MCF 10A (cell line): ENCODE measurements at places on chromosomes 12 and 14. TPM values are rescaled to one million over a fixed set of nuclear protein-coding genes. Genes with fewer than 3 reads are reported as not detected.

RASSF3 gene
- total RNA-seq: 30.5 and 30.6 TPM in 2 replicates

NUAK1 gene
- total RNA-seq: 2.6 and 3.4 TPM in 2 replicates

SERPINA9 gene
- not detected in 2 replicates for total RNA-seq

PRKD1 gene
- 7.9 and 8.8 TPM in 2 replicates for total RNA-seq

CLEC14A gene
- total RNA-seq: not detected in 2 replicates
